EL (cell line): ENCODE measurements at places on chromosomes 11 and 22.

- DNase-seq = peak; percentile 51
Observed at GRCh38 chr11:103202048-103202651, 92.9 kb downstream of the DYNC2H1 start.

DNA sequence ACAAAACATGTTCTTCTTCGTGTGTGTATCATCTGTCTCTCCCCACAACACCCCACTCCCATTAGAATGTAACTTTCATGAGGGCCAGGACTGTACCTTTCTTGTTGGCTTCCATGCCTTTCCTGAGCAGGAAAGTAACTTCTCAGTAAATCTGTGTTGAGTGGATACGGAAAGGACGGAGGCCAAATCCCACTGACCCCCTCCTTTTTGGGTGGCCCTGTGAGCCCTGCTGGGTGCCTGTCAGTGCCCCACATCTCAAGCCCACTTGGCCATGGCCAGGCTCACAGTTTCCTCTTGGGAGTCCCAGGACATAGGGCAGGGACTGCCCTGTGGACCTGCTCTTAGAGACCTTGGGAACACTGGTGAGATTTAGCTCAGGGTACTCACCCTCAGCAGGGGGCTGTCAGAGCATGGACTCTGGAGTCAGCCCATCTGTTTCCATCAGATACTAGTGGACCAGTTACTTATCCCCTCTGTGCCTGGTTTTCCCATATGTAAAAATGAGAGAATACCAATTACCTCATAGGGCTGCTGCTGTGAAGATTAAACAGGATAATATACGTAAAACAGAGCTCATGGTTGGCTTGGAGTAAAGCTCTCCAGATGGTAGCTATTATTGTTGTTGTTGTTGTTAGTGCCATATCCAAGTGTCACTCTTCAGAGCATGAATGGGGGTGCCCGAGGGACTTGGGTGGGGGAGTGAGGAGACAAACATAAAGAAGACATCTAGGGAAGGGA lies 1.0 kb upstream of the C11orf96 start:
- DNase-seq = no peak

- DNase-seq = peak; percentile 27
Observed at GRCh38 chr11:3959903-3960265, 104.4 kb downstream of the STIM1 start.

GRCh38 chr22:24414523-24414922 lies 12.9 kb upstream of the ADORA2A start:
- DNase-seq = no peak

DNA sequence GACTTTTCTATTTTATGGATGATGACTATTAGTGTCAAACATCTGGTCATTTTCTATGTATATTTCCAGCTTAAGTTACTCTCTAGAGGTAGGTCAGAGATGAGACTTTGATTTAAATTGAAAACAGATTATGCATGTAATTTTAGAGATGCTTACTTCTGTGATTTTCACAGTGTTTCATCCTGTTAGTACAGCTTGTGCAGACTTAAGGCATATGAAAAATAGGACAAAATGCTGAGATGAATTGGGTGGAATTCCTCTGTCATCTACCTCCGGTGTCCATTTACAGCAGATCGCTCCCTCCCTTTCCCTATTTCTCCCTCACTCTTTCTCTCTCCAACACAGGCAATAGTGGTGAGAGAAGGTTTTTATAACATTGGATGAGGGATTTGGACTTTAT lies 14.1 kb downstream of the JAM3 start:
- no peak for DNase-seq

GRCh38 chr11:14422052-14422813 lies 63.2 kb upstream of the RRAS2 start:
- peak; percentile 100 for DNase-seq

DNA sequence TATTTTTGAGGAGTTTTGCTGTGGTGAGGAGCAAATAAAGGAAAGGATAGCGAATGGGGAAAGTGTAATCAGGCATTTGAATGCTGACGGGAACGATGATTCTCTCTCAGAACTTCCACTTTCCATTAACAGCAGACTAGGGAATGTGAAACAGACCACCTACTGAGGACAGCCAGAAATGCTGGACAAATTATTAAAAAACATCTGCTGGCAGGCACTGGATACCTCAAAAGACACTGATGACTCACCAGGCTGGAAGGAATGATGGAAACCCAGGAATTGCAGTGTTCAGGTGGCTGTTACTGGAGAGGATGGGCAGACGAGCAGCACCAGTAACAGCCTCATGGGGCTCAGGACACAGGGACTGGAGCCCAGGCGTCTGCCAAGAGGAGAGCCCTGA lies 33.4 kb downstream of the PLA2G6 start:
- peak; percentile 65 for DNase-seq

DNA sequence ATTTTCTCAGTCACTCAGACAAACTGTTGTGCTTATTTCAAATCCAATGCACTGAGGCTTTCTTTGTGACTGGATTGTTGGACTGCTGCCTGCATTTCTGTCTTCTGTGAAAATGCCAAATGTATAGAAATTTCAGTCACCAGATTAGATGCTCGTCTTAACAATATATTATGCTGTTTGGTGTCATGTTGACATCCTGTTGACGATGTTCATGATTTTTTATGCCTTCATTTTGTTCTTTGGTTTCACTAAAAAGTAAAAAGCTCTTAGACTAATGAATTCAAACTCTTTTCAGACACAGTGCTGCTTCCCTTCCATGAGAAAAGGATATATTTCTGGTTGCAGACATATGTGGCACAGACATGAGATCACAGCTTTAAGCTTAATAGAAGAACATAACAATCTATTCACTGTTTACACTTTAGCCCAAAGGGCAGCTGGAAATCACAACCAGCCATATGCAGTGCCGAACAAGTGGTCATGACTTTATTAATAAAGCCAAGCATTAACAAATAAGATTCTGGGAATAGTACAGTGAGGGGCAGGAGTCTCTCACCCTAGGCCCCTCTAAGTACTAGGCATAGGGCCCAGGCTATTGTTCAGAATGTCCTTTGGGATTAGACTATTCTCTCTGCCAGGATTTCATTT lies 9.4 kb upstream of the SOX6 start:
- DNase-seq = no peak

GRCh38 chr22:38078046-38078840 lies 5.7 kb downstream of the SLC16A8 start:
- DNase-seq = no peak

GRCh38 chr11:128492461-128492860 lies 94.9 kb downstream of the ETS1 start:
- DNase-seq = peak; percentile 53

GRCh38 chr22:35205961-35206360 lies 51.3 kb upstream of the HMGXB4 start:
- DNase-seq = peak; percentile 51

GRCh38 chr11:104999721-105000120 lies 23.2 kb downstream of the CASP5 start:
- no peak for DNase-seq

DNA sequence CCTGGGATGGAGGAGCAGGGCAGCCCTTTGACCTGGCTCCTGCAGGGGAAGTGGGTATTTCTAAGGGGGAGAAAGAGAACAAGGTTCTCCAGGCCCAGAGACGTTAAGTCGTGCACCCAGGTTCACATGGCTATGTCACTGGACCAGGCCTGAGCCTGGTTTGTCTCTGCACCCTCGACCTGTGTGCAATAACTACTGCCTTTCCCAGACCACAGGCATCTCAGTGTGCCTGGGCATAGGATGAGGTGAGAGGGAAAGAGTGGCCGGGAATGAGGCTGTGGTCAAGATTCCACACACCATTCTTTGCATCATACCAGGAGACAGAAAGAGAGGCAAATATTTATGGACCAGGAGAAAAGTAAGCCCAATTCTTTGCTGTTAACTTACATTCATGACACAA lies 66.8 kb downstream of the PRR5L start:
- DNase-seq = peak; percentile 89

DNA sequence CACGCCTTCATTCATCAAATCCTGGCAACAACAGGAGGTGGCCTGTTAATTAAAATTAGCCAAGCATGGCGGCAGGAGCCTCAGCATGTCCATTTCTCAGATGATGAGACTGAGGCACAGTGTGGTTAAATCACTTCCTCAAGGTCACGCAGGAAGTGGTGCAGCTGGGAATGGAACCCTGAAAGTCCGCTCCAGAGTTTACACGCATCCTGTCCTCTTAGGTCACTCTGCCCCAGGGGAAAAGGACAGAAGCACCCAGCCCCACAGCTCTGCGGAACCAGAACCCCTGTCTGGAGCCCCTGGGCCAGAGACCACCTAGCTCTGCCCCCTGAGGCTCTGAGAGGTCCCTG lies 19.6 kb downstream of the RPL3 start:
- DNase-seq = peak; percentile 67

GRCh38 chr11:93484716-93485115 lies 58.5 kb downstream of the SMCO4 start:
- peak; percentile 31 for DNase-seq

DNA sequence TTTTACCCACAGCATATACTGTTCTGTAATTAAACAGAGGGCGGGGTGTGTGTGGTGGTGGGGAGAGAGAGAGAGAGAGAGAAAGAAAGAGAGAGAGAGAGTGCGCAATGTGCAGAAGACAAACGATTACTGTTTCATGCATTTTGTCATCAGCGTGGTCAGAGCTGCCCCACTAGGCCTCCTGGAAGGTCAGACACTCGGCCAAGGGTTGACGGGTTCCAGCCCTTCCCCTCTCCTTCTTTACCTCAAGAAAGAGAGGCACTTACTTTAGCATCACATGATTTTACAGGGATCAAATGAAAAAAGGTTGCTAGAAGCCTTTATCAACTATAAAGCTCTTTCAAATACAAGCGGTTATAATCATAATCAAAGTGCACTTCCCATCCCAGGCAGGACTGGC lies 269.2 kb upstream of the SORL1-AS1 start:
- no peak for DNase-seq
